ENCODE measurements at places on chromosomes 16 and 17.

GRCh38 chr17:78736526-78737079, 45.5 kb downstream of the CYTH1 start:
- DNase-seq, result peak; percentile 76

DNA sequence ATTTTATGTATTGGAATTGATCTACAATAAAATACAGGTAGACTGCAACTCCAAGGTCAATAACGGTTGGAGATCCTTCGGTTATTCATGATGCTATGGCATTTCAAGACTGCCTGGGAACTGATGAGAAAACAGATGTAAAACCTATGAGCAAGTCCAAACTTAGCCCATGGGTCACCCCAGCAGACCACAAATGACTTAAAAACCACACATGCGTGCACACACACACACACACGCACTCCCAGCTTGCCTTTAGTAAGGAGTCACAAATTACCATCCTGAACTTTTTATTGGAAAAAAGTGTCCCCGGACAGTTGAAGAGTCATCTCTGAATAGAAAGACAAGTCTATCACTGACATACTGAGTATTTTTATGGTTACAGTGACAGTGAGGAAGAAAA, 26.7 kb downstream of the TRIM25 start:
- DNase-seq, result no peak

- DNase-seq, result no peak
Measured at GRCh38 chr17:1683459-1683858, 1.2 kb downstream of the PRPF8 start.

DNA sequence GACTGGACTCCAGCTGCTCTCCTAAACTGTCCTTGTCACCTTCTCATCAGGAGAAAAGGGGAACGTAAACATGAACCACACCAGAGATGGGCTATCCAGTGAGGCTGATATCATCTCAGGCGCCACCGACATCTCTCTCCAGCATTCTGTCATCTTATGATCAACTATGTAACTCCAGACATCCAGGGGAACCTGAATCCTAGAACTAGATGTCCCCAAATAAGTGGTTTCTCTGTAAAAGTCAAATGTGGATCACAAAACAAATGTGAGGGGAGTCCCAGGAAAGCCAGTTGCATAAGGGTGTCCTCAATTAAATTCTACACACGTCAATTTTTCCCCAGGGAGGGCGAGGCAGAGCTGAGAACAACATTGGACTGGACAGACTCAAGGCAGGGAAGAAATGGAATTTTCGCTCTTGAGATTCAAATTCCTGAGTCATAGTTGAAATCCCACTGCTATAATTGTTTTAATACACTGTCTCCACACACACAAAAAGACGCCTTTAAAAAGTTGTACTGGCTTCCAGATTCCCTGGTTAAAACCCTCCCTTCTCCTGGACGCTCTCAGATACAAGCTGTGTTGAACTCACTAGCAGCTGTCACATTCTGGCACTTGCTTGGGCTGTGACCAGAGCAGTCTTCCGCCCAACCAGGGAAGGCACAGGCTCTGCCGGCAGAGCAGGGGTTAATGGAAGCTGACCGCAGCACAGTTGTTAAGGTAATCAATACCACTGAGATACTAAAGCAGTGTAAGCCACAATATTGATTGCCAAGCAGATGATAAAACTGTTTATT, 62.6 kb downstream of the ZFHX3 start:
- no peak for DNase-seq

DNA sequence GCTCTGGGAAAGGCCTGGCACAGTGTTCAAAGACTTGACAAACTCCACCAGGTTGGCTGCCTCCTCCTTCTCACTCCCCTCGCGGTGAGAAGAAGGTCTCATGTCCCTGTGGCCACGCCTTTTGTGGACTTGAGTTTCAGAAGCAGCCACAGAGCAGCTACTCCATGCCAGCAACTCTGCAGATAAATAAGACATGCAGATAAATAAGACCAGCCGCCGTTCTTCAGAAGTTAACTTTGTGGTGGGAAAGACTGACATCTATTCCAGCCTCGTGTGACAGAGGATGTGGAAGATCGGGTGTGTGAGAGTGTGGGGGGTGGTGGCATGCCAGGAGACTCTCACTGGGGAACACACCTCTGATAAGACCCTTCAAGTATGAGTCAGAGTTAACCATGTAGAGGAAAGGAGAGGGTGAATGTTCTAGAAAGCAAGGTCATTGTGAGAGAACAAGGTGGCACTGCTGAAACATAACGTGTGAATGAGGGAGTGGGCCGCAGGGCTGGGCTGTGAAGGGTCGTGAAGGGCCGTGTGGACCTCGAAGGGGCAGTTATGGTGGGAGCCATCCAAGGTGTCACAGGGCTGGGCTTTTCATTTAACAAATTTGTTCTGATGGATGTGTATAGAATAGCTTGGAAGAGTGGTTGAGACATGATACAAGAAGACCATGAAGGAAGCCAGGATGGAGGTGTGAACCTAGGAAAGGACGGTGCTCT, 830 bp downstream of the SPACA3 start:
- no peak for DNase-seq

- no peak for DNase-seq
Measured at GRCh38 chr16:87953308-87954215, 2.3 kb downstream of the BANP start.
